ENCODE measurements at places on chromosomes 12 and 14.

- no peak for DNase-seq
These were observed 275.0 kb downstream of the ALG10 start for GRCh38 chr12:34297126-34297789.

DNA sequence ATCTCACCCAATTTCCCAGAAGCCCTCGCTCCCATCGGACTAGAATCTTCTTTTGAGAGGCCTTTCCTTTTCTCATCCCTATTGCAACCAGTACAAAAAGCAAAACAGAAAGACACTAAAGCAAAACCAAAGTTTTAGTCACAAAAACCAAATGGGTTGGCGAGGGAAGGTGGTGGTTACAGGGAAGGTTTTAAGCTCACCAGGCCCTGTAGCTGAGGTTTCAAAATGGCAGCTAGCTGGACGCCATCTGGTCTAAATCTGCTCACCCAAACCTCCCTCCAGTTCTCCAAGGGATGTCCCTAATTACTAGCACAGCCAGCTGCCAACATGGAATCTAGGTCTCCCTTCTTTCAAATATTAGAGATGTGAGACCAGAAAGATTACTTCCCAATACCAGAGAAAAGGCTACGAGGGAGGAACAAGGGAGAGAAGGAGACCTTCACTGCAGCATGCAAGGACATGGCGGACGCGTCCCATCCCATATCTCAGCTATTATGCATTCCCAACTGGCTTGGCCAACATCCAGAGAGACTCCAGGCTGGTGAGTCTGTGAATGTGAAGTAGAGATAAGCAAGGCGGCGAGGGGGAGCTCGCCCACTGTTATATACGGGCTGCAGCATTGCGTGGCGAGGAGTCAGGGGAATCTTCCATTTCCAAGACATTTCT is 70.8 kb downstream of the DPF3 start:
- DNase-seq, result no peak

DNA sequence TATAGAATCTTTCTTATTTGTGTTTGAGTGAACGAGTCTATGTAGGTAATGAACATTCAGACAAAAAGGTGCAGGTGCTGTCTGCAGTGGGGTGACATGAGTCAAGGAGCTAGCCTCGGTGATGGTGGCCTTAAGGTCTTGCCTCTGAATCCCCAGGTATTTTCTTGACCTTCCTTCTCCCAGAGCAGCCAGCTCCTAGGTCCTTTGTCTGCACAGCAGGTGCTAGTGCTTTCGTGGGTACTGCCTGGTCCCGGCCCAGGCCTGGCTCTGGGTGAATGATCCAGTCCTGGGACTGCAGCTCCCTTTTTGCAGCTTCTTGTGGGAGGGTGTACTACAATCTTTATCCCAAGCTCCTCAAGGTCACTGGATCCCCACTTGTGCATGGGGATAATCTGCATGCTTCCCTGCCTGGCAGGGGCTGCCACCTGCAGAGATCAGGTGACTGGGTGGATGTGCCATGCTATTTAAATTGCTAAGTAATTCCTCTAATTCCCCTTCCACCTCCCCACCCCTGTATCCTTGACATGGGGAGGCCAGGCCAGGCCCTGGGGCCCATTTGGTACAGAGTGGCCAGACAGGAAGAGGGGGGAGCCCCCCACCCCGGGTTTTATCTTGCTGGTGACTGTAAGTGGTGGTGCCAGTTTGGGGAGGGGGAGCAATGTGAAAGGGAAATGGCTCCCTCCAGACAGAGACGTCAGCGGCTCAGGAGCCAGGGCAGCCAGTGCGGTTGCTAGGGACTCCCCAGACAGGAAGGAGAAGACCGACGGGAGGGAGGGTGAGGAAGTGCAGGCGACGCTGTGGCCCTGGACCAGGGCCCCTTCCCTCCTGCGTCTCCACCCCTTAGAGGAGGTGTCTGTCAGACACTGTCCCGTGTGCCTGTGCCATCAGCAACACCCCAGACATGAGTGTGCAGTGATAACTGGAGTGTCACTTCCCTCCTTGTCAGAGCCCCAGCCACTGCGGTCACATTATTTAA is 6.7 kb downstream of the VASH1 start:
- DNase-seq, result peak; percentile 98

- no peak for DNase-seq
These were observed 344 bp downstream of the SPTLC2 start for GRCh38 chr14:77616133-77616453.

DNA sequence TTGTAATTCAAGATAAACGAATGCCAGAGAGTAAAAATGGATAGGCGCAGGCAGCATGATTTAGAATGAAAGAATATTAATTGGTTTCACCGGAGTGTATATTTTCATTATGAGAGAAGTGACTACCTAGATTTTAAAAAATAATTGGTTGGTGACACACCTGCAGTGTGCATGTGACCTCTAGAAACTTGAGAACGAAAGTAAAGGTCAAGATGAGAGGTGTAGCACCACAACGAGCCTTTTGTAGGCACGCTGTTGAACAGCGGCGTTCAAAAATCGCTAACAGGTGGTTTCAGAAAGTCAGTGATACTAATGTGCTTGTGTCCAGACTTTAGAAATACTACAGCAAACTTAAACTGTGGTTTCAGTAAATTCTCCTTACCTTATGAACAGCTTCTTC is 123.8 kb downstream of the NPAS3 start:
- DNase-seq, result no peak

DNA sequence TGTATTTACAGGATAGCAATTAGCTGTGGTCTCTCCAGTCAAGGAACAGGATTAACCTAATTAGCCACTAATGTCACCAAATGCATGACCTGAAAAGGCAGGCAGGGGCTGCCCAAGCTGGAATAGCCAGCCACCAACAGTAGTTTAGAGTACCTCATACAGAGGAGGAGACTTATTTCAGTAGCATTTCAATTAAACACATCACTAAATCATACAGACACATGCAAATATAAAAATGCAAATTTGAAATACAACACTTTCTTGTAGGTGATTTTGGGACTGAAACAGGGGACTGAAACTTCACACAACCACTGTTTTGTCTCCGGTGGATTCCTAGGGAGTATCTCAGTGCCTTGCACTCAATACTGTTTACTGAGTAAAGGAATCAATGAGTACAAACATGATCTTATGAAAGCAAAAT is 636 bp upstream of the IFNG-AS1 start:
- DNase-seq, result no peak

All from hematopoietic multipotent progenitor cell (in vitro differentiated cells).